Airway epithelial cell (primary cell): ENCODE measurements at places on chromosomes 11 and 22. TPM values are rescaled to one million over a fixed set of nuclear protein-coding genes. Genes with fewer than 3 reads are reported as not detected.

SLC22A12 gene
- not detected in 2 replicates for total RNA-seq

FAM180B gene
- not detected in 2 replicates for total RNA-seq

NPAS4 gene
- not detected in 2 replicates for total RNA-seq

TEX12 gene
- total RNA-seq, result 0.28 TPM in 1 of 2 replicates, not detected in the other

KRTAP5-10 gene
- total RNA-seq, result not detected in 2 replicates

SCGB1D2 gene
- total RNA-seq, result not detected in 2 replicates

TSPAN32 gene
- not detected in 2 replicates for total RNA-seq

ANGPTL5 gene
- total RNA-seq, result not detected in 2 replicates

OR6Q1 gene
- total RNA-seq, result not detected in 2 replicates

NOX4 gene
- 1.2 and 1.3 TPM in 2 replicates for total RNA-seq

MUC5B gene
- not detected in 2 replicates for total RNA-seq

SPON1 gene
- total RNA-seq, result not detected in 2 replicates

CTSW gene
- not detected in 2 replicates for total RNA-seq
